ENCODE measurements at places on chromosomes 13 and 19.

DNA sequence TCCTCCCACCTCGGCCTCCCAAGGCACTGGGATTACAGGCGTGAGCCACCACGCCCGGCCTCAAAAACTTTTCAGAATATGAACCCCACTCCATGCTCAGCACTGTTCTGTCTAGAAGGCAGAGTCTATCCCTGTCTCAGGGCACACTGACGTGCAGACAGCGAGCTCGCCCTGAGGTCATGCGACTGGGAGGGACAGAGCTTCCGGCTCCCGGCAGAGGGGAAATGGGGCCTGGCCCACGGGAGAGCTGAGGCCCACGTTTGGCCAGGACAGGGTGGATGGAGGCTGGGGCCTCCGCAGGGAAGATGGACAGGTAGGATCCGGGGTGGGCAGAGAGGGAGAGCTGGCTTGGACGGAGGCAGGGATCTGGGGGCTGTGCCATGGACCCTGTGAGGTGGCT, 2.8 kb upstream of the AZU1 start:
- DNase-seq = no peak

DNA sequence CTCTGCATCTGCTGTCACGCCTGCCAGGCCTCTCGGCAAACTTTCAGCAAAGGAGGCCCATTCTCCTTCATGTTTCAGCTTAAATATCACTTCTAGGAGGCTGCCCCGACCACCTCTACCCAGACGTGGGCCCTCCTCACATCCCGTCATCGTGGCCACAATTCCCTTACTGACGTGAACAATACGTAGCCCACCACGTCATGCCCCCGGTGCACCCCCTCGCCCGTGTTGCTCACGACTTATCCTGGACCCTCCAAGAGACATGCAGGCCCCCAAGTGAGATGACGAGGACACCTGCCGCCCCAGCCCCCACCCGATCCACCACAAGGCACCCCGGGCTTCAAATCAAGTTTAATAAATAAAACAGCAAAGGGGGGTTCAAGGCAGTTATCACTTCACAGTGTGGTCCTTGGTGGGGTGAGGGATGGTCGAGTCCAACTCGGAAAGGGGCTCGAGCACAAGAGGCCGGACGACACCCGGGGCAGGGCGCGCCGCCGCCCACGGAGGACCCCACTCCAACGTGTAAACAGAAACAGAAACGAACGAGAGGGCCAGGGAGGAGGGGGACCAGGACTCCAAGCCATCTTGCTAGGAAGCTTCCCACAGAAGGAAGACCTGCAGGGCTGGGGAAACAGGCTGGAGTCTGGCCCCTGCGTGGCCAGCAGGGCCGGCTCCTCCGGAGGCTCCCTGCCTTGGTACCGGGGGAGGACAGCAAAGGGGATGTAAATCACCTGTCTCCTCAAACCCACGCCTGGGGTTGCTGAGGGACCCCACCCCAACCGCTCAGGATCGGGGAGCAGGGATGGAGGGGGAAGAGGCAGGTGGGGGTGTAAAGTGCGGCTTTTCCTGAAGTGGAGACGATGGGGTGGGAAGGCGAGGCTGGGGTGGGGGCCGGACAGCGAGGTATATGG, 14.3 kb upstream of the PLPP2 start:
- no peak for DNase-seq

DNA sequence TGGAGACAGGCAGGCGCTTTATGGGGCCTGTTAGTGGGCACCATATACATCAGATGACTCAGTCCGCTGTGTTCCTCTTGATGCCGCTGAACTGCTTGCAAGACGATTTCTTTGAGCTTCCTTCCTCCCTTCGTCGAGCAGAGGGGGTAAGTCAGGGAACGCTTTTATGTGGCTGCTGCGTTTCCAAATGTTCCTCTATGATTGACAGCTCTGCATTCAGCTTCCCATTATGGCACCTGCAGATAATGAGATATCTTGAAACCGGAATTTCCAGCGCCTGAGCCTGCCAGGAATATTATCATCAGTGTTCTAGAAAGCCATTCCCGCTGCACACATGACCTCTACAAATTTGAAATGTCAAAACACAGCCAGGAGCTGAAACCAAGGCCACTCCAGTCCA, 257.0 kb downstream of the TSHZ3 start:
- DNase-seq = no peak

DNA sequence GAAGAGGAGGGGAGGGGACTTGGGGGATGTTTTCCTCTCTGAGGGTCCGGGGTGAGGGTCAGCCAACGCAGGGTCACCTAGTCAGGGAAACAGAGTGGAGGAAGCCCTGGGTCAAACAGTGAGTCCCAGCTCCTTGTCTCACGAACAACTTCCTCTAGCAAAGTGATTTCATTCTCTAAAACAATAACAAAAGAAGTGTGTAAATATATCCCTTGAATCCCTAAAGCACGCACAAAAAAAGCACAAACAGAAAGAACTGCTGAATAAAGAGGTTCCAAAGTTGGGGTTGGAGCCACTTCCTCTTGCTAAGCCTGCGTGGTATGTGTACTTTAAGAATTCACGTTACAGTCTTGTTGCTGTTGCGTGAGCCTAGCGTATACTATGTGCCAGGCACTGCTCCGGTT, 1.5 kb upstream of the C5AR2 start:
- no peak for DNase-seq

DNA sequence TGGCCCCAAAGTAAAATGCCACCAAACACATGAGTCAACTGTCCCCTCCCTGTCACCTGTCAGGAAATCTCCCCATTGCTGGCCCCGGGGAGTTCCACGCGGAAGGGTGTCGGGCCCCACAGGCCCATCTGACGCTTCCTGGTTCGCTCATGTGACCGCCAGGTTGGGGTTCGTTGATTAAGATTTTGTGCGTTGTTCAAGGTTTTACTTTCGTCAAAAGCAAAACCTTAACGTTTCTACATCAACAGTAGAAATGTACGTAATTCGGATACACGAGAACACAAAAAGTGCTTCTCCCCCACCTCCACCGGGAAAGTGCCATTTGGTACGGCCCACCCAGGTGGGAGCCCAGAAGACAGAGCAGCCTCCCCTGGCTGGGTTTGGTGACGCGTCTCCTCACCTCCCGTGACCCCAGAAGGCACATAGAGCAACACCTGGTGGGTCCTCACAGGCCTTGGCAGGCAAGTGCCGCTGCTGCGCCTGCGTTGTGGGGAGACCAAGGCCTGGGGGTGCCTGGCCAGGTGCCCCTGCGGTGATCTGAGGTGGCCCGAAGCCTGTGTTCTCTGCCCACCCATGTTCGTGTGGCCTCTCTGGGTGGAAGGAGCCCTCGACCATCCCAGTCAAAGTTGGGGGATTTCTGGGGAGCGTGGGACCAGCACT, 161.6 kb downstream of the KDM4B start:
- no peak for DNase-seq

- no peak for DNase-seq
Observed at GRCh38 chr19:3119071-3119595, 16.7 kb upstream of the GNA15 start.

DNA sequence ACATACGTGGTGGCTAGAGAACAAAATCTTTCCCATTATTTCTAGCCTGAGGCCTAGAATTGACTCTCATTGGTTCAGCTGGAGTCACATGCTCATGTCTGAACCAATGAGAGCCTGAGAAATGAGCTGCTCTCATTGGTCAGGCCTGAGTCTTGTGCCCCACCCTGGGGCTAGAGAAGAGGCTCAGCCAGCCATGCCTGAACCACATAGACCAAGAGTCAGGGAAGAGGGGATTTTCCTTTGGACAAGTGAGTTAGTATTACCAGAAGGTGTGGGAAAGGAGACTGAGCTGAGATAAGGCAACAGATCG, 6.9 kb downstream of the FXYD5 start:
- no peak for DNase-seq

DNA sequence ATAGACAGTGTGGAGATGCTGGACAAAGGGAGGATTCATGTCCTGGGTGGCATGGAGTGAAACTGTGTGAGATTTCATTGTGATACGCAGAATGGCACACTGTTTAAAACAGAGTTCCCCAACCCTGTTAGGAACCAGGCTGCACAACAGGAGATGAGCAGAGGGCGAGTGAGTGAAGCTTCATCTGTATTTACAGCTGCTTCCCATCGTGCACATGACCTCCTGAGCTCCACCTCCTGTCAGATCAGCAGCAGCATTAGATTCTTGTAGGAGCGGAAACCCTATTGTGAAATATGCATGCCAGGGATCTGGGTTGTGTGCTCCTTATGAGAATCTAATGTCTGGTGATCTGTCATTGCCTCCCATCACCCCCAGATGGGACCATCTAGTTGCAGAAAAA, 72.5 kb downstream of the RAP2A start:
- no peak for DNase-seq

DNA sequence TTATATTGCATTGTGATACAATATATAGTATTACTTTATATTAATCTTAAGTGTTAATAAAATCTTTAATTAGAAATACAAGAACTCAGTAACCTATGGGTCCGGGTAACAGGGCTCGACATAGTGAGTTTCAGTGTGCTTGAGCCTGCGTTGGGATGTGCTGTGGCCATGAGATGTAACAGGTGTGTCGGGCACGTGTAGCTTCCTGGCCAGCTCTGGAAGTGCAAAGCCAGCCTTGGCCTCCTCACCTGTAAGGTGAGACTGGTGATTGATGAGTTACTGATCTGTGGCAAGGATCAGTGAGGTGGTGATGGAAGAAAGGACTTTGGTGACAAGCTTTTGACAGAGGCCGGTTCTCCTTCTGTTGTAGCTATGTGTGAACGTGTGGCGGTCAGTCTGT, 19.2 kb downstream of the ATP4B start:
- DNase-seq = no peak

DNA sequence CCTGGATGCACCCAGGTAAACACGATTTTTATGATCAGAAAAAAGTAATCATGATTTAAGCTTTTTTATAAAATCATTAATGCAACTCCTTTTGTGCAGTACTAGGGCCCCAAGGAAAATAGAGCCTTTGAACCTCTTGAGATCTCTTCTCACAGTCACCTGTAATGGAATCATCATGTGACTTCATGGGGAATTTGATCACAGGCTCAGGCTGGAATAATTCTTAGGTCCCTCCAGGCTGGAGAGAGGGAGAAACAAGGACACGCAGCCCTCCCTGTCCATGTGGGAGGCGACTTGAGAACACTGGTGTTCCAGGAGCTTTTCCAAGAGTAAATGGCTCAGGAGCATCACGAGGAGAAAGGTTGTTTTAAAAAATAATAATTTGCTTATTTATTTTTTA, 156.1 kb downstream of the NUFIP1 start:
- no peak for DNase-seq

GRCh38 chr19:50638600-50638999, 1.1 kb downstream of the SYT3 start:
- no peak for DNase-seq

DNA sequence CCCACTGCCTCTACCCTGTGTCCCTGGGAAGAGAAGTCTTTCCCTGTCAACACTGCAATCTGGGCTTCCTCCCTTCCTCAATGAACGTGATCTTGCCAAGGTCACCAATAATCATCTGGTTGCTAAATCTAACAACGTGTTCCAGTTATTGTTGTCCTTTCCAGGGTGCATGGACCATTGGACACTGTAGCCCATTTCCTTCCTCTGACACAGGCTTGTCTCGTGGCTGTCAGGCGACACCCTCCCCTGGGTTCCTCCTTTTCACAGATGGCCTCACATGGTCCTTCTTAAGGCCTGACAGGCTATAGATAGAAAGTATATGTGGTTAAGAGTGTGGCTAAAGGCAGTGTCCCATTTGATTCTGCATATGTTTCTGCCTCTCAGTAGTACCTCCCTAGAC, 67.7 kb upstream of the STARD13 start:
- DNase-seq = no peak

DNA sequence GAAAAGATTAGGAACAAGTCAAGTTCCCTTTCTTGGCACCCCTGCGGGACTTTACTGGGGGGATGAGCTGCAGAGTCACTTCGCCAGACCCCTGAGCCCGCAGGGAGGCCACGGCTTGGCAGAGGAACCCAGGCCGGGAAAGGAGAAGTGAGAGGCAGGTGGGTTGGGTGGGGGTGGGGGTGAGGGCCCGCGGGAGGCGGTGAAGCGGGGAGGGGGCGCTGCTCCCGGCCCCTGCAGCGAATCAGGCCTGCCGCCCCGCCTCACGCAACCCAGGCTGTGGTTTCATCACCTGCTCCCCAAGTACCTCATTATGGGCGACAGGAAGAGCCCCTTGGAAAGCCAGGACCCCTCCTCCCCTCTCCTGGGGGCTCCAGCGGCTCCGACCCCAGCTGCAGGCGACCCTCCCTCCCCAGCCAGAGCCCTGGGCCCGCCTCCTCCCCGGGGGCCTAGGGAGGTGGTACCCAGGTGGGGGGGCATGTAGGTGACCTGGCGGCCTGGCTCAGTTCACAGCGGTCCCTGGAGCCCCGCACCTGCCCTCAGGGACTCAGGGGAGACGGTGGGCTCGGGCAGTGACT, 9.5 kb downstream of the MEF2B start:
- no peak for DNase-seq

DNA sequence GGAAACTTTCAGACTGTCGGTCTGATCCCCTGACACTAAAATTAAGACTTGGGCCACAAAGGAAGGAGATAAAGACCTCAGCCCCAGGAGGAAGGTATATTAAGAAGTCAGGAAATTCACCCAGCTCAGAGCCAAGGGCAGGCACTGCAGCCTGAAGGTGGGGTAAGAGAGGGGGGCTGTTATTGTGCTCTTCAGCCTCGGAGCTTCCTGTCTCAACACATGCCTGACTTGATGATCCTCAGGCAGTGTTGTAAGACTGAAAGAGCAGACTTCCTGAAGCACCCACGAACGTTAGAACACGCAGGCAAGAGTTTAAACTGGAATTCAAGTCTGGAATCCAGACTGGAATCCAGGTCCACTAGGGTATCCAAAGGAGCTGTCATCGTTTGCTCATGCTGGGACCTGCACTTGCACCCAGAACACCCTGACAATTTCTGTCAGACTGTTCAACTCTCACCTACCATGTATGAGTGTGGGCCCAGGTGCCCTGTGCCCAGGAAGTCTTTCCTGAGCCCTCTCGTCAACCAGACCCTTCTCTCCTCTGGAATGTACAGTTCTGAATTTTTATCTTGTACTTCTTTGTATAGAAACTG, 10.7 kb upstream of the FLT1 start:
- no peak for DNase-seq

GRCh38 chr19:17113127-17113785, 37.7 kb downstream of the MYO9B start:
- no peak for DNase-seq

DNA sequence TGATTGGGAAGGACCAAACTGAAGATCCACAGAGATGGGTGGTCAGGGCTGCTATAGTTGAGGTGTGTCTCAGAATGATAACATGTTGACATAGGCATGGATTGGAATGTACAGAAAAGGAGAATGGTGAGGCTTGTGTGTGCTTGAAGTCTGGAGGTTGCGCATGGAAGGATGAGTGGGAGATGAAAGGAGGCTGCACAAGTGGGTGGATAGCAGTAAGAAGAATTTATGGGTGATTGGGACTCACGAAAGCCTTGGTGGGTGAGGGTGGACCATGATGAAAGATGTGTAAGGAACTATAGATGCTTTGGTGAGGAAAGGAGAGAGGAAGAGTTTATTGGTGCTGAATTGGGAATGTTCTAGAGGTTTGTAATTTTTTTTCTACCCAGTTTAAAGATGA, 1287.7 kb downstream of the UQCRFS1 start:
- no peak for DNase-seq

- DNase-seq = no peak
Observed at GRCh38 chr13:66809485-66809884, 420.7 kb downstream of the PCDH9 start.

- DNase-seq = no peak
Observed at GRCh38 chr19:1016647-1017114, 4.2 kb downstream of the TMEM259 start.

Data from hematopoietic multipotent progenitor cell treated with erythropoietin and hydrocortisone succinate and interleukin-3 and kit ligand, for 15 days (in vitro differentiated cells).